Hindlimb muscle (tissue), 1 donor: ENCODE measurements at places on chromosomes 16 and 17.

DNA sequence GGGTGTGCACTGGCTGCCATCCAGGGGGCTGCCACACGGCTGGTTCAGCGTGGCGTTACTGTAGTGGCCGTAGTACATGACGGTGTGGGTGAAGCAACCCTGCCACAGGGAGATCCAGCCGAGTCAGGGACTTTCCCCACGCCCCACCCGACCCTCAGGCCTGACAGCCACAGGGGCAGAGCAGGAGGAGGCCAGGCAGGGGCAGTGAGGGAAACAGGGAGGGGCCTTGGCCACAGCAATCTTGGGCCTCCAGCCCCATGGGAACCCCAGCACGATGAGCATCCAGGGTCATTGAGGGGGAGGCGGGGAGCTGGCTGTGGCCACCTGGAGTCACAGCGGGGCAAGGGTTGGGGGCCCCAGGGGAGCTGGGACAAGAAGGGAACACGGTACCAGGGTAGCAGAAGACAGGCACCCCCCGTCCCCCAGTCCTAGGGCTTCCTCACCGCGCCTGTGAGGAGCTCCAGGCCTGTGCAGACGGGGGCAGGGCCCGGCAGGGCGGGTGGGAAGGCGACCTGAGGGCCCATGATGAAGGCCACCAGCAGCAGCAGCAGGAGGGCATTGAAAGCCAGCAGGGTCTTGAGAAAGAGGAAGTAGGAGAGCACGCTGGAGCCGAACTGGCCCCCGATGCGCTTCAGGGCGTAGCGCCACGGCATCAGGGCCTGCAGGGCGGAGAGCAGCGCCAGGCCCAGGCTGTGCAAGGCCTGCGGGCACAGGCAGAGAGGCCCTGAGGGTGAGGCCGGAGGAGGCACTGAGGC is 4.3 kb downstream of the TMC6 start:
- DNase-seq: no peak

DNA sequence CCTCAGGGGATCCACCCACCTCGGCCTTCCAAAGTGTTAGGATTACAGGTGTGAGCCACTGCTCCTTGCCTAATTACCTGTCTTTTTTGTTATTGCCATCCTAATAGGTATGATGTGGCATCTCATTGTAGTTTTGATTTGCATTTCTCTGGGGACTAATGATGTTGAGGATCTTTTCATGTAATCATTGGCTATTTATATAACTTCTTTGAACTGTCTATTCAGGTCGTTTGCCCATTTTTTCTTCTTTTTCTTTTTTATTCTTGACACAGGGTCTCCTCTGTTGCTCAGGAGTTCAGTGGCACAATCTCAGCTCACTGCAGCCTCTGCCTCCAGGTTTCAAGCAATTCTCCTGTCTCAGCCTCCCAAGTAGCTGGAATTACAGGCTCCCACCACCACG is 1.3 kb upstream of the TGFB1I1 start:
- no peak for DNase-seq

DNA sequence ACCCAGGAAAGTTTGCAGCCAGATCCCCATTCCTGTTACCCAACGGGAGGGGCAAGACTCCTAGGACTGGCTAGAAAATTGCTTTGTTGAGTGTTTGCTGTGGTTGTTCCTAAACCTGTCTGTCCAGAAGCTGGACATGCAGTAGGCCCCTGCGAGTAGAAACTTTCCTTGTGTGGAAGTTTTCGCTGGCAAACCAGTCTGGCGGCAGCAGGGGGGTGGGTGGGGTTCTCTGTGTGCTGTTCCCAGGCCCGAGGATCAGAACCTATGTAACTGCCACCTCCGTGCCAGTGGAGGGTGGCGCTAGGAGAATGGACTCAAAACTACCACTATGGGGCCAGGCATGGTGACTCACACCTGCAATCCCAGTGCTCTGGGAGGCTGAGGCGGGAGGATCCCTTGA is 9.2 kb downstream of the SGSM2 start:
- DNase-seq: no peak

DNA sequence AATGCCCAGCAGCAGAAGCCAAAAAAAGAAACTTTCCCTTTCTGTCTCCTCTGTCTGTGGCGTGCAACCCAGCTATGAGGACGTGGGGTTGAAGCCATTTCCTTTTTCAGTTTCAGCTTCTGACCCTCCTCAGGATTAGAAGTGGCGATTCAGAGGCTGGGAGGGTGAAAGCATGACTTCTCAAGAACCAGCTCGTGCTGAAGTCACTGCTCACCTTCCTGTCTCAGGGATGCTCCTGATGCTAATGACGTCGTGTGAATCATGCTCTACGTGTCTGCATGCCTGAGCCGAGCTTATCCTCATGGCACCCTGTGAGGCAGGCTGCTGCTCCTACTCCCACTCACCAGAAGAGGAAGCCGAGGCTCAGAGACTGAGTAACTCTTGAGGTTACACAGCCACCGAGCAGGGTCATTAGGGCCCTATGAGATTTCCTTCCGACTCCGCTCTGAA is 5.7 kb upstream of the LPO start:
- DNase-seq: no peak

- DNase-seq: no peak
These were observed 789 bp upstream of the TERF2 start for GRCh38 chr16:69386596-69386995.

DNA sequence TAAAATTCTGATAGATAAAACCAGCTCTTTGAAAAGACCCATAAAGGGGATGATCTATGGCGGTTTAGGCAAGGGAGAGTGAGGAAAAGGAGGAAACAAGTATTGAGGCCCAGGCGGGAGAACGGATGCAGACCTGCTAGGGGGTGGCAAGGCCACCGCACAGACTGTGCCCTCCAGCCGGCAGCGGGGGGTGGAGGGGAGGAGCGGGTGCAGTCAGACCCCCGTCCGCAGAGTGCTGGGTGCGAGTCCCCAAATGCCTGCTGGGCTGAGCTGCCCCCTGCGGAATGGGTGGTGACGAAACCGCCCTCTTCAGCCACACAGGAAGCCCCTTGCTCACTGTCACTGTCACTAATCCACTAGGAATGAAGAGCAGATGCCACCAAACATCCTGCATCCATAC is 46.0 kb downstream of the LMF1 start:
- no peak for DNase-seq
